ENCODE measurements at places on chromosomes 4 and X. TPM values are rescaled to one million over a fixed set of nuclear protein-coding genes. Genes with fewer than 3 reads are reported as not detected.

Gene RRH
- polyA plus RNA-seq, result 0.06 TPM

DNA sequence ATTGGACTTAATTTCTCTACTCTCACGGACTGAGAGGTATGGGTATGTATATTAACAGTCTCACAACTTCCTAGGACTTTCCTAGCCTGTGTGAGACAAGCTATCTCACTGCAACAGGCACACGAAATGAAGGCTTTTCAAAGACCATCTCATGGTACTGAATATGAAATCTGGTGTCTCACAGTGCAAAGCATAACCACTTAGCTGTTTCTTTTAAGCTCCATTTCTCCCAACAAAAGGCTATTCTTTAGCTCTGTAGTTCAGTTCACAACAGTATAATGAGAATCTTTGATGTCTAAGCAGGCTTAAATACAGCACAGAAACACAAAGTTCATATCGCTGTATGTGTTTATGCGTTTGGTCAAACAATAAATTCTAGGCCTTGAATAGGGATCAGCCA, 116.2 kb upstream of the PCDH18 start:
- DNase-seq, result no peak

Gene NPY1R
- 20.3 TPM for polyA plus RNA-seq

Gene PPM1K
- 33.6 TPM for polyA plus RNA-seq

Gene MGAT4D
- polyA plus RNA-seq, result not detected

Gene ADAMTS3
- polyA plus RNA-seq, result 2.8 TPM

DNA sequence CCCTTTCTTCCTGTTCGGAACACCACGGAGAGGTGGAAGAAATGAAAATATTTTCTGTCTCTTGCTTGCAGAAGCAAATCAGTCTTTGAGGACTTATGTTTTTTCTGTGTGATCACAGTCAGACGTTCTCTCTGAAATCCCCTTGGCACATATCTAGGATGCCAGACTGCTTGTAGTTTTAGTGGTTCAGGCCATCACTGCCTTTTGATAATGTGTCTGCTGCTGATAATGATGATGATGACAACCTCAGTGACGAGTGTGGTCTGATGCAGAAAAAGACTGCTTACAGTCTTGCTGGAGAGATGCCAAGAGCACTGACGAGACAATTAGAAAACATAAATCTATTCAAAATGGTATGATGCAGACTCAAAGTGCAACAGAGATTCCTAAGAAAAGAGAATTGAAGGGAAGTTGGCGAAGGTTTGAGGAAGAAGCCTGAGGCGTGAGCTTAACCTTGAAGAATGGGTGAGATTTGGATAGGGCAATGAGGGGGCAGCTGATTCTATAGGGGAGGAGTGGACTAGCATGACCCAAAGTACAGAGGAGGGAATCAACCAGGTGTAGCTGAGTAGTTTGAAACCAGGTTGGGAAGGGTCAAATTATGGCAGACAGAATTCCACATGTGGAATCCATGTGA, 7.9 kb downstream of the RAB33A start:
- no peak for DNase-seq

Gene FOXP3
- 0.10 TPM for polyA plus RNA-seq

GRCh38 chrX:68947882-68948605, 119.2 kb downstream of the EFNB1 start:
- DNase-seq, result no peak

Gene MMGT1
- polyA plus RNA-seq, result 12.1 TPM

GRCh38 chr4:148730766-148731165, 288.6 kb upstream of the NR3C2 start:
- DNase-seq, result no peak

Gene TMEM47
- polyA plus RNA-seq, result 15.4 TPM

Gene BBS12
- polyA plus RNA-seq, result 4.2 TPM

Data from ovary (tissue), 10 donors.